Stimulated activated CD8-positive, alpha-beta memory T cell treated with anti-CD3 and anti-CD28 coated beads, Interleukin-4, amount 100 ng/mL, for 4 hours (primary cell): ENCODE measurements at places on chromosomes 7 and 10.

DNA sequence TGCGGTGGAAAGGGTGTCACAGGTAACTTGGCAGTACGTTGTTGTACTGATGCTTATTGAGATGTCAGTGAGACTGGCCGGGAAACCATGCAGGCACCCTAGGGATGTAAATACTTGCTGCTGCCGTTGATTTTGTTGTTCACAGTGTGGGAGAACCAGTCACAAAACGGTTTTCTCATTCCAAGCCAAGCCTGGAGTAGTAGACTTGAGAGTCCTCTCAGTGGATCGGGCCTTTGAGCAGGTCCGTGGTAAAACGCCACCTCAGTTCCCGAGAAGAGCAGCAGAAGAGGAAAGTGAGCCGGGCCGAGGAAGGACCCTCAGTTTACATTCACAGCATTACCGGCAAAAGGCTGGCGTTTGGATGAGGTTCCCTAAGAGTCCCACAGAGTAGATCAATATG, 1.1 kb downstream of the JAKMIP3 start:
- DNase-seq = no peak

DNA sequence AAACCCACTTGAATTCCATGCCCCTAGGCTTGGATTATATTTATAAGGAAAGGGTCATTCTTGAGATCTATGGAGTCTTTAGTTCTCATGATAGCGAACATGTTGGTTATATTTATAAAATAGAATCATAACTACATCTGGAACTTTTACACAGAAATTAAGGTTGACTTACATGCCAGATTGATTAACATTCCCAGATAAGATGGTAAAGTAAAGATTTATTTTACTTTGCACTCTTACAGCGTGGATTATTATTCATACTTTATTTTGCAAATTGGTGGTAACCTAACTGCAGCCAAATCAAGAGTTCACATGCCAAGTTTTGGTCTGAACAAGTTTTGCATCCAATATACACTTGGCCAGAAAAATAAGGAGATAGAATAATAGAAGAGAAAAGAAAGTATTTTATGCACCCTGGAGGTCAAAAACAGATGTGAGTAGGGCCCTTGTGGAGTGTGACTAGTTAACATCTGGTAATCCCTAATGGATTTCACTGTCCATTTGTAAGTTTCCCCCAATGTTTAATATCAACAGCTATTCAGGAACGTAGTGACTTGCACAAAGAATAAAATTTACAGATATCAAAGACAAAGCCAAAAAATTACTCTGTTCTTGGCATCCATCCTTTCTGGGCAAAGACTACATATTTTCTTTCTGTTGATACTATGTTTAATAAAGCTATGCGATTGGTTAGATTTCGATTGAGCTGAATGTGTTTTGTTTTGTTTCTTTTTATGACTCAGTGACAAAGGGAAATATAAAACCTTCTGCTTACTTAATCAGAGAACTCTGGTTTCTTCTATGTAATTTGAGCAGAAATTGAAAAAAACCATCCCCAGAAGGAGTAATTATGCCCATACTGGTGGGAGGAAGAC, 10.1 kb upstream of the TMEM26 start:
- DNase-seq = no peak

DNA sequence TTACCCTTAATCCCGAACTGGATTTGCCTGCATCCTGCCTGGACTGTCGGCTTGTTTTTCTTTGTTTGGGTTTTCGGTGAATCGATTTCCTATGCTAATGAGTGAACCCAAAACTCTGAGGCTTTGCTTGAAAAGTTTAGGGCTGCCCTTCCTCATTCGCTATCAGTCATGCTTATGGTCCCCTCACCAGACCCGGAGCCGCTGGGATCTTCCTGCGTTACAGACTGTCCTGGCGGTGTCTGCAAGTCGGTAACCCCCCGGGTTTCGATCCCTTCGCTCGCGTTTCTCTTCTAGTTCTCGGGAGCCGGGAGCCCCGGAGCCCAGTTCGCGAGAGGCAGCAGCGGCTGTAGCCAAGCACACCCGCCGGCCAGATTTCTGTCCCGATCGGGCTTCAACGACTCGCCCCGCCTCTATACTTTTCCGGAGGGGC, 2.2 kb downstream of the EMX2 start:
- no peak for DNase-seq

DNA sequence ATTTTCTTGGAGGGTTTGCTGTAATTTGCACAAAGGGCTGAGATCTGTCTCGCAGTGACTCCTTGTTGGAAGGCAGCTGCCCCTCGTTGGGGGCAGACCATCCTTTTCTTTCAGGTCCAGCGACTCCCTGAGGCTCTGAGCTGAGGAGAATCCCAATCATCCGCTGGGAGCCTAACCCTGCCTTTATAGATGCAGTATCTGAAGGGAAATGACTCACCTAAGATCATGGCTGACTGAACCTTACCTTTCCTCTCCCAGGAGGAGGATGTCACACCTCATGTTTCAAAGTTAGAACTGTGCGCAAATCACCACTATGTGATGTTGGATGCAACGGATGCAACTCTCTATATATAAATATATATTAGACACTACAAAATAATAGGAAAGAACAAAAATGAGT, 36.4 kb upstream of the MXI1 start:
- no peak for DNase-seq

- no peak for DNase-seq
These were observed 38.9 kb upstream of the PRKG1 start for GRCh38 chr10:51035344-51035743.

- no peak for DNase-seq
These were observed 1694.7 kb upstream of the LRRTM3 start for GRCh38 chr10:65231148-65231547.

DNA sequence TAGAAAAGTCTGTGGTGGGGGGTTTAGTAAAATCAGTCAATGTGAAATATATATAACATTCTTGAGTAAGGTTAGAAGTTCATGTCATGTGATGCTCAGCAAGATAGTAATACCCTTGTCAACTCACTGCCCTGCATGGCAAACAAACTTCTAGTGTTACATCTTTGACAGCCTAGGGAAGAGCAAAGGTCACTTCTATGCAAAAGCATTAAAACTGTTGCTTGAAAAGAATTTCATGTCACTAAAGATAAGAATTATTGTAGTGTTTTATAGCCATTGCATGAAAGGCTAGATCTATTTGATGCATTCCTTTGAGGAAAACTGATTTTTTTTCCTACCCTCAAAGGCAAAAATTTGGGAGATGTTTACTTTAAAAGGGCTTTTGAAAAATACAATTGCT, 176.0 kb downstream of the SKAP2 start:
- DNase-seq = no peak

DNA sequence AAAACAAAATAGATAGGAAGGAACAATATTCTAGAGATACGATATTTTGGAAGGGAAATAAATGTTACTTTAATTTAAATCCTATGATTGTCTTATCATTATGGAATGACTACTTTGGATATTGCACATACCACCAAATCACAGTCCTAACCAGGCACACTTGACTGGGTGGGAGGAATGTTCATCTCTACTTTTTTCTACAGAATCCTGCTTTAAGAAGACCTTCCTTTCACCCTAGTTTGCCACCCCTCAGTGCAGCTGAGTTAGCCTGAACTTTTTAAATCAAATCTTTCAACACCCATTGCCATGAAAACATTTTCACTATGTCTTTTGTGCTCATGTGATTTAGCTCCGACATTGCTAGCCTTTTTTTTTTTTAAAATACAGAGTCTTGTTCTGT, 38.1 kb downstream of the RELN start:
- no peak for DNase-seq

- no peak for DNase-seq
These were observed 173.3 kb downstream of the RNLS start for GRCh38 chr10:88409824-88410223.

GRCh38 chr7:141676618-141677017, 25.3 kb downstream of the DENND11 start:
- no peak for DNase-seq

DNA sequence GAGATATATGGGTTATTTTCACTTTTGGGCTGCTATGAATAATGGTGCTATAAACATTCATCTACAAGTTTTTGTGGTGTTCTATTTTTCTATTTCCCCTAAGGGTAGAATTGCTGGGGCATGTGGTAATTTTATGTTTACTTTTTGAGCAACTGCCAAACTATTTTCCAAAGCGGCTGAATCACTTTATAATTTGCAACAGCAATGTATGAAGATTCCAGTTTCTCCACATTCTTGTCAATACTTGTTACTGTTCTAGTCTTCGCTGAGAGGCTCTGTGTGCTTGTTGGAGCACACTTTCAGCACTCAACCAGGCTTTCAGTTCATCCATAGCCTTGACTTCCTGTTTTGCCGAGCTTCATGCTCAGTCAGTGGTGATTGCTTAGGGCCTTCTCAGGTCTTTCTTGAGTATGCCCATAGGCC, 39.0 kb downstream of the ADK start:
- DNase-seq = no peak

- DNase-seq = no peak
These were observed 16.0 kb downstream of the MYOZ1 start for GRCh38 chr10:73625004-73625883.

- no peak for DNase-seq
These were observed 25.7 kb downstream of the FAM13C start for GRCh38 chr10:59336632-59337031.

GRCh38 chr10:76353237-76353851, 921.9 kb downstream of the LRMDA start:
- DNase-seq = no peak

GRCh38 chr7:1100834-1101562, 13.1 kb downstream of the GPER1 start:
- DNase-seq = no peak

- DNase-seq = no peak
These were observed 55.2 kb downstream of the CDK6 start for GRCh38 chr7:92781117-92781720.

DNA sequence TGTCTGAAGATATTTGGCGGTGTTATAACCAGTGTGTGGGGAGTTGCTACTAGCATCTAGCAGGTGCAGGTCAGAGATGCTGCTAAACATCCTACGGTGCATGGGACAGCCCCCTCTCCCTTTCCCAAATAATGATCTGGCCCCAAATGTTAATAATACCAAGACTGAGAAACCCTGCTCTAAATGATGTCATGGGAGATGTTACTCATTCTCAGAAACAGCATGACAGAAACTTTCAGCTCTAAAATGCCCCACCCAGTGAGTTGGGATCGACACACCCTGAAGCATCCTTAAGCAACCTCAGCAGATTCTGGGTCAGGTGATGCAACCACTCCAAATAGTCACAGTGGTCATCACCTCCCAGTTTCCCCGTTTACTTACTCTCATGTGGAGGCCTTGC, 108.8 kb upstream of the MPP7 start:
- DNase-seq = no peak

- no peak for DNase-seq
These were observed 62.2 kb downstream of the SAMD9 start for GRCh38 chr7:93055543-93056107.

DNA sequence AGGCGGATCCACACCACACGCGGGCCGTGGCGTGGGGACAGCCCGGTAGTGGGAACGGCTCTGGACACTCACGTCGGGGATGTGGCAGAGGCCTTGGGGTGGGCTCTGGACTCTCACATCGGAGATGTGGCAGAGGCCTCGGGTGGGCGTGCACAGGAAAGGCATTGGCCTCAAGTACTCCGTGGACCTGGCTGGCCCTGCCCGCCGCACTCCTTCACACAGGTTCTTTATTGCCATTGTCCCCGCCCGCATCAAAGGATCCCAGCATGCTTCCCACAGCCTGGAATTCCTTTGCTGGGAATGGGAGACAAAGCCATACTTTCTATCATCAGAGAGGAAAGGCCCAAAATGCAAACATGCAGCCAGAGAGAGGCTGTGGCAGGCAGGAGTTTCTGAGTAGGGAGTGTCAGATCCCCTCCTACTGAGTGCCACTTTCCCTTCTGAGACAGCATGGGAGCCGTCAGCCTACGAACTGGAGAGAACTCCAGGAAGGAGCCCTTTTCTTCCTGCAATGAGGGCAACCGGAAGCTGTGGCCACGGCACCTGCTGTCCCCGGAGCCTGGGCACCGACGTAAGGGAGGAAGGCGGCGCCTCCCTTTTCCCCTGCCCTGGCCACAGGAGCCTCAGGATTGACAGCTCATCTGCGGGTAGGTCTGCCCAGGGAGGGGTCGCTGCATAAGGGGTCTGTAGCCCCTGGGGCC, 51.5 kb downstream of the RBM17 start:
- DNase-seq = no peak

DNA sequence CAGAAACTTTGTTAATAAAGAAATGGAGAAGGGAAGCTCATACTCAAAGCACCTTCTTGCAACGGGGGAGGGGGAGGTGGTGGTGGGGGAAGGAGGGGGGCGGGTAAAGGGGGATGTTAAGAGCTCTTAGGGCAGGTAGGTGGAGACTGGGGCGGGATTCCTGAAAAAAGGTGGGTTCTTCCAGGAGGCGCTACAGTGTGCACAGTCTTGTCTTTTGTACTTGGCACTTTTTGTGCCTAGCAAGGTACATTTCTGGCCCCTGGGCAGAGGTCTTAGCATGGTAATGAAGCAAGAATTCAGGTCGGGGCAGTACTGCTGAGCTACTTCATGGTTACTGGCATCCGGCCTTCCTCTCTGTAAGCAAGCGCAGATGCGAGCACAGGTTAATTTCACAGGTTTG, 15.2 kb upstream of the LAMB4 start:
- DNase-seq = no peak

- no peak for DNase-seq
These were observed 24.9 kb downstream of the SAMD9 start for GRCh38 chr7:93092757-93093370.

DNA sequence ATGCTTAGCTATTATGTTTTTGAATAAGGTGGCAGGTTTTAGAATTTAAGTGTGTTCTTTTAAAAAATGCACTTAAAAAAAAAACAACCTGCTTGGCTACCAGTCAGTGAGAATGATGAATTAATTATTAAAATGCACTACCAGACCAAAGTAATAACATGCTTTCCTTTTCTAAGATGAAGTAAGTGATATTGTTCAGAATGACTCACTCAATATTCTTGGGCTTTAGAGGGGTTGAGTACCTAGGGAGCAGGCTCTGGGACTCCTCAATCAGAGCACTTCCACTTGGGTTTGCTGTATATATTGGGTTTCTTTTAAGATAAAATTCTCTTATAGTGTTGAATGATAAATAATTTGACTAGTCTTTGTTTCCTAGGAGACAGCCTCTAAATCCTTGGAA, 8.6 kb downstream of the STAM start:
- DNase-seq = no peak

- no peak for DNase-seq
These were observed 171.4 kb downstream of the SFMBT2 start for GRCh38 chr10:7239312-7239985.

GRCh38 chr10:90993340-90993739, 72.5 kb upstream of the ANKRD1 start:
- DNase-seq = no peak

DNA sequence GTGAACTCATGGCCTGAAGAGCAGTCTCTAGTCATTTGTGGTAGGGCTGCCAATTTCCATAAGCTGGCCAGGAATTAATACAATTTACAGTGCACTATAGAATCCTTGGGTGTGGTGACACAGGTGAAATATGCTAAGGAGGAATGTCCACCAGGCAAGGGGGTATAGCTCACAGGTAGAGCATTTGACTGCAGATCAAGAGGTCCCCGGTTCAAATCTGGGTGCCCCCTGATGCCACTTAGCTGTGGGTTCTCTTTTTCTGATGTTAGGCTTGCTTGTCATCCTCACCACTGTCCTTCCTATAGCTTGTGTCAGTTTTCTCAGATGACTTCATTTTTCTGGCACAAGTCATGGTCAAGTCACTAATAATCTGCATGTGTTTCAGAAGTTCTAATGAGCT, 108.7 kb downstream of the ZNF467 start:
- DNase-seq = no peak
